HFFc6 (cell line): ENCODE measurements at places on chromosomes 3 and 15.

DNA sequence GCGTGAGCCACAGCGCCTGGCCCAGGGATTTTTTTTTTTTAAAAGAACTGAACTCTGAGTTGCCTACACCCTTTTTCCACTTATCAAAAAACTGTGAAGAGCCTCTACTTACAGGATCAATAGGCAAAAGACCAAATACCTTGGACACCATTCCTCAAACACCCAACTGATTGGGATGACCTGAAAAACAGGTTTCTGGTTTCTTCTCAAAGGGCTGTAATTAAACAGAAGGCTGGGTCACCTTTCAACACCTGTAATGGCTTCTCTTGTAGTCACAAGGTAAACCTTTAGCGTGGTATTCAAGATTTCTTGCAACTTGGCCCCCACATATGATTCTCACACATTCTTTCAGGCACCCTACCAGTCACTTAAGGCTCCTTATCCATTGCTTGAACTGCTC lies 38.4 kb upstream of the PLXND1 start:
- no peak for DNase-seq

- no peak for DNase-seq
Observed at GRCh38 chr3:46191730-46192129, 16.4 kb downstream of the CCR1 start.

DNA sequence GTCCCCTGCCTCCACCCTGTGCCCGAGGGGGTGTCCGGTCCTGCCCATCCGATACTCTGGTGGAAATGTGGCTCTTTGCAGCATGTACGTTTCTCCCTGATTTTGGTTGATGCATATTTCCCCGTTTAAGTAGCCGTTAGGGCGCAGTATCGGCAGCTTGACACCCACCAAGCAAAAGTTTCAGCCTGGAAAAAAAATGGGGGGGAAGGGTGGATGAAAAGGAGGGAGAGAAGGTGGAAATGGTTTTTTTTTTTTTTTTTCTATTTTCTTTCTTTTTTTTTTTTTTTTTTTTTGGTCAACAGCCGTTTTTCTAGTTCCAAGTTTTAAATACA lies 1.3 kb downstream of the RAP2B start:
- no peak for DNase-seq

DNA sequence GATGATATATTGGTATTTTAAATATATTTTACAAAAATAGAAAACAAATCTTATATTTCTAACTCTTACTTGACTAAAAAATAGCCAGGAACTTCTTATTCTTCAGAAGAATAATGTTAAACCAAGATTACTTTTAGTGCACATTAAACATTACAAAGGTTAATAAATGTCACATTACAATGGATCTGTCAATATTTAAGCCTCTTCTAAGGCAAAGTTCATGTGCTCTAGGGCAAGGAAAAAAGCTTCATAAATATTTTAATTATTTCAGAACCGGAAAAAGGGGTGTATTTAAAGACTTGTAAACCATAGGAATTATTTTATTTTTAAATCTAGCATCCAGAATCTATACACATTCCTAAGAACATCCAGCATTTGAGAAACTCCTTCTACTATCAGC lies 166.9 kb upstream of the ROBO2 start:
- no peak for DNase-seq
